SJSA1 (cell line): ENCODE measurements at places on chromosomes 4 and X. TPM values are rescaled to one million over a fixed set of nuclear protein-coding genes. Genes with fewer than 3 reads are reported as not detected.

HELT gene
- total RNA-seq, result not detected in 2 replicates

SRPX2 gene
- 33.9 and 38.0 TPM in 2 replicates for total RNA-seq

ATP2B3 gene
- total RNA-seq, result not detected in 2 replicates

MAGEB2 gene
- not detected in 2 replicates for total RNA-seq

TMPRSS11D gene
- not detected in 2 replicates for total RNA-seq

RAI2 gene
- 0.13 TPM in 1 of 2 replicates, not detected in the other for total RNA-seq

F11 gene
- total RNA-seq, result not detected in 2 replicates

HGFAC gene
- 0.42 TPM in 1 of 2 replicates, not detected in the other for total RNA-seq

AFP gene
- total RNA-seq, result 0.74 TPM in 1 of 2 replicates, not detected in the other

GCNA gene
- 0.92 TPM in 1 of 2 replicates, not detected in the other for total RNA-seq

IBSP gene
- total RNA-seq, result 0.19 and 0.21 TPM in 2 replicates

RADX gene
- total RNA-seq, result 0.61 and 0.85 TPM in 2 replicates

PRR32 gene
- total RNA-seq, result not detected in 2 replicates

GRCh38 chr4:41346306-41347061 lies 89.8 kb downstream of the UCHL1 start:
- H3K27ac ChIP-seq, result no peak overlapping the region
- H3K36me3 ChIP-seq, result no peaks in the 10 kb centered on the region
- H3K4me1 ChIP-seq, result peaks cover 7% of the 10 kb centered on the region

DNA sequence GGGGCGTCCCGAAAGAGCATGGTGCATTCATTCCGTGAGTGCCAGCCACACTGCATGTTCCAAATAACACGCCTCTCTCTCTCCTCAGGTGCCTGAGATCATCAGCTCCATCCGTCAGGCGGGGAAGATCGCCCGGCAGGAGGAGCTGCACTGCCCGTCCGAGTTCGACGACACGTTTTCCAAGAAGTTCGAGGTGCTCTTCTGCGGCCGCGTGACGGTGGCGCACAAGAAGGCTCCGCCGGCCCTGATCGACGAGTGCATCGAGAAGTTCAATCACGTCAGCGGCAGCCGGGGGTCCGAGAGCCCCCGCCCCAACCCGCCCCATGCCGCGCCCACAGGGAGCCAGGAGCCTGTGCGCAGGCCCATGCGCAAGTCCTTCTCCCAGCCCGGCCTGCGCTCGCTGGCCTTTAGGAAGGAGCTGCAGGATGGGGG lies 54.2 kb downstream of the PTTG2 start:
- no peak for DNase-seq
- H3K36me3 ChIP-seq, result no peaks in the 10 kb centered on the region

- H3K36me3 ChIP-seq, result no peaks in the 10 kb centered on the region
- no peak for DNase-seq
- no peaks in the 10 kb centered on the region for H3K4me1 ChIP-seq
- peaks cover 8% of the 10 kb centered on the region for H3K27me3 ChIP-seq
- no peak overlapping the region for H3K27ac ChIP-seq
Measured at GRCh38 chr4:44446191-44446590, 2.4 kb downstream of the KCTD8 start.

- H3K4me1 ChIP-seq, result no peaks in the 10 kb centered on the region
- no peaks in the 10 kb centered on the region for H3K36me3 ChIP-seq
- H3K4me3 ChIP-seq, result no peak overlapping the region
- no peak overlapping the region for H3K27ac ChIP-seq
- no peak for DNase-seq
Measured at GRCh38 chr4:114807759-114808404, 209.3 kb downstream of the UGT8 start.

- no peaks in the 10 kb centered on the region for H3K4me1 ChIP-seq
- no peaks in the 10 kb centered on the region for H3K27me3 ChIP-seq
- H3K27ac ChIP-seq, result no peak overlapping the region
- no peak overlapping the region for H3K4me3 ChIP-seq
- H3K36me3 ChIP-seq, result no peaks in the 10 kb centered on the region
- DNase-seq, result no peak
Measured at GRCh38 chr4:142598132-142598531, 248.0 kb downstream of the INPP4B start.

GRCh38 chr4:174697202-174697601 lies 131.8 kb downstream of the GLRA3 start:
- no peaks in the 10 kb centered on the region for H3K36me3 ChIP-seq
- no peak overlapping the region for H3K27ac ChIP-seq
- no peaks in the 10 kb centered on the region for H3K27me3 ChIP-seq
- no peak for DNase-seq

- H3K27me3 ChIP-seq, result peaks cover 7% of the 10 kb centered on the region; the same call in 1 of the 2 replicates
- DNase-seq, result no peak
- no peaks in the 10 kb centered on the region for H3K36me3 ChIP-seq
- no peaks in the 10 kb centered on the region for H3K4me1 ChIP-seq
- no peak overlapping the region for H3K27ac ChIP-seq
- no peak overlapping the region for H3K4me3 ChIP-seq
Measured at GRCh38 chr4:77393996-77394395, 211.6 kb upstream of the CXCL13 start.

- H3K36me3 ChIP-seq, result no peaks in the 10 kb centered on the region
- H3K4me3 ChIP-seq, result no peak overlapping the region
- H3K27ac ChIP-seq, result no peak overlapping the region
- DNase-seq, result no peak
- no peaks in the 10 kb centered on the region for H3K4me1 ChIP-seq
Measured at GRCh38 chr4:150781191-150781590, 199.2 kb downstream of the MAB21L2 start.

DNA sequence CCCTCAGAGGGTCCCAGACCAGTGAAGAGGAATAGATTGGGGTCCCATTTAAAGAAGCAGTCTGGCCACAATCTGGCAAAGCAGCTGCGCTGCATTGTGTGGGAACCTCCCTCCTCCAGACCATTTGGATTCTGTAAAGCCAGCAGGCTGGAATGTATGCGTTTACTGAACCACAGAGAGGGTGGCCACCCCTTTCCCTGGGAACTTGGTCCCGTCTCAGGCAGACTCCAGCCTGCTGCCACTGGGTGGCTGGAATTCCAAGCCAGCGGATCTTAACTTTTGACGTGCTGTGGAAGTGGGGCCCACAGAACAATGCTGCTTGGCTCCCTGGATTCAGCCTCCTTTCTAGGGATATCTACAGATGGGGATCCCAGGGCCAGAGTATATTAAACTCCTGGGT lies 307.2 kb downstream of the DACH2 start:
- H3K27ac ChIP-seq, result no peak overlapping the region
- H3K36me3 ChIP-seq, result no peaks in the 10 kb centered on the region
- no peak for DNase-seq
- H3K27me3 ChIP-seq, result no peaks in the 10 kb centered on the region

DNA sequence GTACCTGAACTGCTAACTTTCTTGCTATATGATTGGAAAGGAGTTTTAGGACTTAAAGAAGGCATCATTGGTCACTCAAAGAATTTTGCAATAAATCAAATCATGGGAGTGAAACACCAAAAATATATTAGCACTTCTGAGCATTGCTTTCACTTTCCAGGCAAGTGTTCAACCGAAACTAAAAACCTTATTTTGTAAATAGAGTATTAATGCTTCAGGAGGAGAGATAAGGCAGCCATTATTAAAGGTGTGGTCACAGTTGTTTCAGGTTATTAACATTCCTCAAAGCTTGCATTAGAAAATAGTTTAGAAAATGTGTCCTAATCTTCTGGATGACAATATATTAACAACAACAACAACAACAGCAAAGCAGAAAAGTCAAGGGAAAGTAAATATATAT lies 92.3 kb upstream of the TLL1 start:
- H3K4me1 ChIP-seq, result no peaks in the 10 kb centered on the region
- no peak overlapping the region for H3K27ac ChIP-seq
- DNase-seq, result no peak
- no peak overlapping the region for H3K4me3 ChIP-seq

DNA sequence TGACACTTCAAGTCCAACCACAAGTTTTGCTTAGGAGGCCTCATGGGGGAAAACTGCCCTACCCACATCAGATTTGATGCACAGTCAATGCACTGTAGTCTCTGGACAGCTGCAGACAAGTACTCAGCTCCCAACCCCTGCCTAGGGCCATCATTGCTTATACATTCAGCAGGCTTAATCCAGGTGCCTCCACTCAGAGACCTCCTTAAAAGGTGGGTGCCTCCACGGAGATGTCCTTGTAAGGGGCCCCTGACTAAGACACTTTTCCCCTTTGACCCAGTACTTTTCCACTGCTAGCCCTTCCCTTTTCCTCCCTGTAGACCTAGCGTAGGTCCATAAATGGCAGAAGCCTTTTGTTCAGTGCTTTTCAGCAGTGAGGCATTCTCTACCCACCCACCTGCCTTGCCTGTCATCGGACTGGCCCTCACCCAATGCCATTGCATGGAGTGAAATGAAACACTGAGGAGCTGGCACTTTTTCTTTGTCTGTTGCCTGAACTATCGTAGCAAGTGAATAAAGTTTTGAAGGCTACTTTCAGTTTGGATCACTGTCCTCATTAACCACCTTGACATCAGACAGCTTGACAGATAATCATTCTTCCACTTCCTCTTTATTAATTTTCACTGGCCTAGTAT lies 23.8 kb upstream of the PLK4 start:
- H3K27me3 ChIP-seq, result no peaks in the 10 kb centered on the region
- peak; percentile 13 for DNase-seq
- no peaks in the 10 kb centered on the region for H3K36me3 ChIP-seq
- peaks cover 8% of the 10 kb centered on the region; the same call in 1 of the 2 replicates for H3K4me1 ChIP-seq
- H3K4me3 ChIP-seq, result no peak overlapping the region

GRCh38 chr4:163621821-163622220 lies 127.3 kb downstream of the TMA16 start:
- no peak overlapping the region for H3K4me3 ChIP-seq
- no peaks in the 10 kb centered on the region for H3K27me3 ChIP-seq
- no peaks in the 10 kb centered on the region for H3K4me1 ChIP-seq
- no peak for DNase-seq
- H3K36me3 ChIP-seq, result no peaks in the 10 kb centered on the region

DNA sequence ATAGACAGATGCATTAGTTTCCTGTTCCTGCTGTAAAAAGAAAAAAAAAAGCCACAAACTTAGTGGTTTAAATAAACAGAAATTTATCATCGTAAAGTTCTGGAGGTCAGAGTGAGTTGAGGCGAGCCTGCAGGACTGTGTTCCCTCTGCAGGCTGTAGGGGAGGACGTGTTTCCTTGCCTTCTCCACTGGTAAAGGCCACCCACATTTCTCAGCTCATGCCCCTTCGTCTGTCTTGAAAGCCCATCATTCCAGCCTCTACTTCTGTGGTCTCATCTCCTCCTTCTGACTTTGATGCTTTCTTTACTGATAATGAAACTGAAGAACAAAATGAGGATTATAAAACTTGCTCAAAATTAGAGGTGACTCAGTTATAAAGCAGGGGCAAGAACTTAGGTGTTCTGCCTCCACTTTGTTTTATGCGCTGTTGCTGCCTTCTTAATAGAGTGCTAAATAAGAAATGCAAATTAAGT lies 143.0 kb downstream of the STIM2 start:
- H3K27me3 ChIP-seq, result no peaks in the 10 kb centered on the region
- H3K36me3 ChIP-seq, result no peaks in the 10 kb centered on the region
- H3K4me3 ChIP-seq, result no peak overlapping the region
- no peak overlapping the region for H3K27ac ChIP-seq
- peaks cover 10% of the 10 kb centered on the region; the same call in 1 of the 2 replicates for H3K4me1 ChIP-seq

DNA sequence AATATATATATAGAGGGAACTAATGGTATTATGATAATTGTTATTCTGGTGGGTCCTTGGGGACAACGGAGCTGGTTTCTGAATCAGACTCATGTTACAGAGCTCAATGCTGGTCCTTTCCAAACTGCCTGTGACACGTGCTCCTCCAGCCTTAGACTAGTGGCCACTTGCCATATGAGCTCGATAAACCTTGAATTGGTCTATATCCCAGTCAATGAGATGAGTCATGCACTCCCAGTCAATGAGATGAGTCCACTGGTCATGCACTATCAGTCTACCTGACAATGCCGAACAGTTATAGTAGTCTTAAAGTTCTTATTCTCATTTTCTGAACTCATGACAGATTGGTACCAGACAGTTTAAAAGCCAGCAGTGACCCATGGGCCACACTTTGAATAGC lies 325.2 kb downstream of the LDB2 start:
- no peaks in the 10 kb centered on the region for H3K4me1 ChIP-seq
- no peak for DNase-seq
- H3K36me3 ChIP-seq, result no peaks in the 10 kb centered on the region
- H3K27me3 ChIP-seq, result no peaks in the 10 kb centered on the region
- H3K4me3 ChIP-seq, result no peak overlapping the region

GRCh38 chrX:47174376-47174775 lies 19.3 kb upstream of the UBA1 start:
- H3K4me3 ChIP-seq, result no peak overlapping the region
- H3K4me1 ChIP-seq, result no peaks in the 10 kb centered on the region
- no peaks in the 10 kb centered on the region for H3K27me3 ChIP-seq

DNA sequence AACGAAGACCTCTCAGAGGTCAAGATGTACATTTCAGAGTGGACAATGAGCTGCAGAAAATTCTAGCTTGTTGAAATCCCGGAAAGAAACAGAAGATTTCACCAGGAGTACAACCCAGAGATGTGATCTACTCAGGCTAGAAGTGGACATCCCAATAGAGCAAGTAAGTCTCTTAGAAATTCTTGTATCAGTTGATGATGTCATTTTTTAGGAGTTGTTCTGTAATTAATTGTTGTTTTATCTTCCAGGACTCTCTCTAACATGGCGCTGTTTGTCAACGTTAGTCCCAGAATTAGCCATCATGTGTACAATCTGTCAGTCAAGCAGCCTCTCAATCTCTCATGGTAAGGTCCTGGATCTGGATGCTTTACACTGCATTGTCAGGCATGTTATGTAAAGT lies 174.4 kb downstream of the GRIA3 start:
- no peaks in the 10 kb centered on the region for H3K36me3 ChIP-seq
- H3K4me1 ChIP-seq, result no peaks in the 10 kb centered on the region
- H3K4me3 ChIP-seq, result no peak overlapping the region
- DNase-seq, result no peak
- no peaks in the 10 kb centered on the region for H3K27me3 ChIP-seq

GRCh38 chr4:152709675-152710438 lies 30.1 kb upstream of the TMEM154 start:
- H3K4me1 ChIP-seq, result no peaks in the 10 kb centered on the region
- no peaks in the 10 kb centered on the region for H3K27me3 ChIP-seq
- no peak overlapping the region for H3K4me3 ChIP-seq
- H3K27ac ChIP-seq, result no peak overlapping the region
- no peak for DNase-seq

- H3K27ac ChIP-seq, result no peak overlapping the region
- no peak overlapping the region for H3K4me3 ChIP-seq
- H3K36me3 ChIP-seq, result no peaks in the 10 kb centered on the region
- H3K4me1 ChIP-seq, result no peaks in the 10 kb centered on the region
Measured at GRCh38 chrX:11781734-11782370, 23.8 kb downstream of the MSL3 start.

DNA sequence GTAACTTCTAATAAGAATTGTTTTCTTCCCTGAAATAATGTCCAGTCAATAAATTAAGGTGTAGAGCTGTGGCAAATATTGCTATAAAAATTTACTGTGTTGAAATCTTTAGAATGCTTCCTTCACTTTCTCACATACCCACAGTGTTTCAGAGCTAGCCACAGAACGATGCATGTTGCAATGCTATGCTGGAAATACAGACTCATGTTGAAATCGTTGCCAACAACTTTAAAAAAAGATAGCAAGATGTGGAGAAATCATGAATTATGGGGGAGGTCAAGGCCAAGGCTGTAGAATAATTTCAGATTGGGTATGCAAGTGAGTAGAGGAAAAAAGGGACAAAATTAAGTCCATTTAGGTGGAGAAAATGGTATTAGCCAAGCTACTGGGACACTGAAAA lies 204.8 kb downstream of the VEGFC start:
- no peaks in the 10 kb centered on the region for H3K36me3 ChIP-seq
- H3K4me3 ChIP-seq, result no peak overlapping the region
- H3K27ac ChIP-seq, result no peak overlapping the region
- no peak for DNase-seq
- H3K4me1 ChIP-seq, result no peaks in the 10 kb centered on the region
